Lower lobe of right lung (tissue), 2 donors: ENCODE measurements at places on chromosomes 2 and 18. TPM values are rescaled to one million over a fixed set of nuclear protein-coding genes. Genes with fewer than 3 reads are reported as not detected.
A peak's percentile ranks its signal among the peaks of the same experiment; 100 is the strongest.

SERPINB7 gene
- not detected for total RNA-seq

BOLL gene
- total RNA-seq, result not detected

LOXL3 gene
- total RNA-seq, result 12.1 TPM

TFCP2L1 gene
- total RNA-seq, result 19.2 TPM

MAP3K19 gene
- total RNA-seq, result 7.2 TPM

DNA sequence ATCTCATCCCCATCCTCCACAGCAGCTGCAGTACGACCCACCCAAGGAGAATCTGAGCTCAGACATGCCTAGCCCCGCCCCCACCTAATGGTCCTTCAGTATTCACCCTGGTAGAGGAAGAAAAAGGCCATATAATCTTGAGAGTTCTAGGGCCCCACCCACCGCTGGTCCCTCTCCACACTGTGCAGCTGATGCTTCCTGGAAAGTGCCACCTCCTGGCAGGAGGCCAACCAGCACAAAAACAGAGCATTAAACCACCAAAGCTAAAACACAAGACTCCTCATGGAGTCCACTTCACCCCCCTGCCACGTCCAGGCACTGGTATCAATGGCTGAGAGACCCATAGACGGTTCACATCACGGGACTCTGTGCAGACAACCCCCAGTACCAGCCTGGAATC is 40.7 kb downstream of the MC4R start:
- no peak for DNase-seq

GRCh38 chr18:24019641-24020331 is 5.2 kb downstream of the TTC39C start:
- no peak for DNase-seq

DNA sequence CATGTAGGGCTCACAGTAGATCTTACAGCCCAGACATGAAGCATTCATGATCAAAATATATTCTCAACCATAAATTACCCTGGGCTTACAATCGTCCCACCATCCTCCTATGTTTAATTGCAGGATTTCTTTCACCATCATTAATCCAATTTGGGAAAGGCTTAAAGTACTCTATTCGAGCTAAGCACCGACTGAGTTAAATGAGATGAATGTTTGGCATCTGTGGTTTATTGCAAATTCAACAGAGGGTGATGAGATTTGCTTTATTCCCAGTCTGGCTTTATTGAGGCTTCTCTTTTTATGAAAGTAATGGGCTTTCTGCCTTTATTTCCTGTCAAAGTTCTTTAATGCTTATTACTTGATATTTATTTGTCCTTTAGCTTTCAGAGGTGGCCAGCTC is 159.0 kb downstream of the METTL4 start:
- DNase-seq, result no peak

GRCh38 chr2:199471443-199472057 is 13.8 kb upstream of the SATB2 start:
- DNase-seq, result peak; percentile 73

ANKRD30B gene
- not detected for total RNA-seq

TSPYL6 gene
- not detected for total RNA-seq

- DNase-seq, result no peak
These were observed 2.2 kb upstream of the NRP2 start for GRCh38 chr2:205680067-205680466.
